ENCODE measurements at places on chromosomes 16 and 17.

GRCh38 chr17:80260791-80261158 is at the start of gene RNF213:
Gene RNF213, plus strand, starts transcription at chr17:80260852. Its CDS starts 2,830 bp downstream, at chr17:80263682.
- DNase-seq, result no peak

DNA sequence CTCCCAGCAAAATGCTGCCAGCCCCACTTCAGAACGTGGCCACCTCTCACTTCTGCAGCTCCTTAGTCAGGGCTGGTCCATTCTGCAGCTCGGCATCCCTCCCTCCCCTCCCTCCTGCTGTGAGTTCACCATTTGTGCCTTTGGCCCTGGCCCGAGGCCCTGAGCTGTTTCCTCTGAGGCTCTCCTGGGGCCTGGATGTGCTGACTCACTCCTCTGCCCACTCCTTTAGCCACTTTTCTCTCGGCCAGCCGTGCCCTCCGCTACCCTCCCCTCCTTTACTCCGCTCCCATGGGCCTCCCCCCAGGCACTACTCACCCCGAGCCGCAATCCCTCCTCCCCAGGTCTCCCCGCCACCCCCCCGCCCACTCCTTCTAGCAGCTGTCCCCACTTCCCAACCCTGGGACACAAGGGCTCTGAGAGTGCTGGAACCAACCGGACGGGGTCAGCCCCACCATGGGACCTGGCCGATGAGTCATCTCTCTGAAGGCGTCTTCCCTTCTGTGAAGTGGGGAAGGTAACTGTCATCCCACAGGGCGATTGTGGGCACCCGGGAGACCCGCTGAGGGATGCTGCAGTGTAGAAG is 11.5 kb downstream of the KCNG4 start:
- DNase-seq, result no peak

DNA sequence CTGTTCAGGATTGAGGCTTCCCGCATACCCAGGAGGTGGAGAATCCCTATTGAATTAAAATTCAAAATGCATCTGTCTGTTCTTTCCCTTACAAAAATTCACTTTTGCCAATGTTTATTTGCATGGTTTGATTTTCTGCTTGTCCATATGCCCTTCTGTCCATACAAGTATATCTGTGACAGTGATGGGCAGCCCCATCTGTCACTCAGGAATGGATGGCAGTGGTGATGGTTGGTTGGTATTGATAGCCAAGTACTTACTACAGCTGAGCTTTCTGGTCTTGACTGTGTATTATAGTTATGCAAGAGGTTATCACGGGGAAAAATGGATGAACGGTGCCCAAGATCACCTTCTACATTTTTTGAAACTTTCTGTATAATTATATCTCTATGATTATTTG is 171.0 kb downstream of the RBFOX1 start:
- no peak for DNase-seq

DNA sequence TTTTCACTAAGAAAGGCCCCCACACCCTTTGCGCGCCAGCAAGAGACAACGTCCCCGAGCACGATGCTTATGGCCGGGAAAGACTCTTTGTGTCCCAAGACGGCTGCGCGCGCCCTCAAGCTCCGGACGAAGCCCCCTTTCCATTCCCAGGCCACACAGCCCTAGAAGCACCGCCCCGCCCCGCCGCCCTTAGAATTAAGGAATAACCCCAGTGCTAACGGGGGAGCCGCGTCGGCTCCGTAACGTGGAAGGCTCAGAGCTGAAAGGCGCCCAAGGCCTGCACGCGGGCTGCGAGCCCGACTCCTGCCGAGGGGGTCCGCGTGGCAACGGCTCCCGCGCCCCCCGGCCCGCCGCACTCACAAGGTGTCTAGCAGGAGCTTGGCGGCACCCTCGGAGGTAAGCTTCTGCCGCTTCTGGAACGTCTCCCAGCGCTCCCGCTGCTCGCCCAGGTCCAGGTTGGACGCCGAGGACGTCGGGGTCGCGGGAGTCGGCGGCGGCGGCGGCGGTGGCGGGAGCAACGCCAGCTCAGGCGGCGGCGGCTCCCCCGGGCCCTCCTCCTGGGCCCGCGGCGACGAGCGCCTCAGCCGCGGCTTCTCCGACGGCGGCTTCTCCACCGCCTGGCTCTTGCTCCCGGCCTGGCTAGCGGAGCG is 477 bp downstream of the CENPV start:
- DNase-seq, result no peak

- peak; percentile 16 for DNase-seq
Observed at GRCh38 chr17:49494986-49495841, at the start of gene NGFR. Gene NGFR, plus strand, starts transcription at chr17:49495293. Its CDS starts 125 bp downstream, at chr17:49495418.

DNA sequence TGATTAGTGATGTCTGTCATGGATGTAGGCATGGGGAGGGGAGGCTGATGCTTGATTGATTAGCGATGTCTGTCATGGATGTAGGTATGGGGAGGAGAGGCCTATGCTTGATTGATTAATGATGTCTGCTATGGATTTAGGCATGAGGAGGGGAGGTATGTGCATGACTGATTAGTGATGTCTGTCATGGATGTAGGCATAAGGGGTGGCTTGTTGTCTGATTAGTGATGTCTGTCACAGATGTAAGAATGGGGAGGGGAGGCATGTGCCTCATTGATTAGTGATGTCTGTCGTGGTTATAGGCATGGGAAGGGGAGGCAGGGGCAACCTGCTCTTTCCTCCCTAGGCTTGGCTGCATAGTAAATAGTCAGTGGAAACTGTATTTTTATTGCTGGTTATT is 409.4 kb downstream of the HAPSTR1 start:
- DNase-seq, result no peak

DNA sequence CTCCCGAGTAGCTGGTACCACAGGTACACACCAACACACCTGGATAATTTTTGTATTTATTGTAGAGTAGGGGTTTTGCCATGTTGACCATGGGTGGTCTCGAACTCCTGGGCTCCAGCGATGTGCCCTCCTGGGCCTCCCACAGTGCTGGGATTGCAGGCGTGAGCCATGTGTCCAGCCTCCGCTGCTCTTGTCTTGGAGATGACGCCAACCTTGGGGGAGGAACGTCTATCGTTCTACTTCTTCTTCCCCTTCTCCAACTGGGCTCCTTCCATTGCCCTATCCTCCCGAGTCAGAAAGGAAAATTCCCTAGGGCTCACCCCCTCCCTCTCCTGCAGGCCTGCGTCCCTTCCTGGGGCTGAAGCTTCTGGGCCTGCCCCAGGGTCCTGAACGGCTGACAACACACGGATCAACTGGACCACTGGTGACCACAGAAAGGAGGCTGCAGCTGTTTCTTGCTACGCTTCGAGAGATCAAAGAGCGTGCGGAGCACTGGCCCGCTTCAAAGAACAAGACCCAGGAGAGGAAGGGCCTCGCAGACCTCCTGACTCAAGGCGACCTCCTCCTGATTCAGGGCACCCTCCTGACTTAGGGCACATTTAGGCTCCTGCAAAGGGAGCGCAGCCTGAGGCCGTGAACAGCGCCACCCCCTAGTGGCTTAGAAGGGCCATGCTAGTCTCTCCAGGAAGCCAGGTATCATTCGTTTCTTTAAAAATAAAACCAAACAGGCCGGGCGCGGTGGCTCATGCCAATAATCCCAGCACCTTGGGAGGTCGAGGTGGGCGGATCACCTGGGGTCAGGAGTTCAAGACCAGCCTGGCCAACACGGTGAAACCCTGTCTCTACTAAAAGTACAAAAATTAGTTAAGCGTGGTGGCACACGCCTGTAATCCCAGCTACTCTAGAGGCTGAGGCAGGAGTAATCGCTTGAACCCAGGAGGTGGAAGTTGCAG is 48.5 kb upstream of the HELZ start:
- peak; percentile 27 for DNase-seq

- no peak for DNase-seq
Observed at GRCh38 chr17:75459246-75459589, 2.8 kb downstream of the TMEM94 start.

- DNase-seq, result no peak
Observed at GRCh38 chr16:2855536-2855935, 2.4 kb downstream of the PRSS22 start.

DNA sequence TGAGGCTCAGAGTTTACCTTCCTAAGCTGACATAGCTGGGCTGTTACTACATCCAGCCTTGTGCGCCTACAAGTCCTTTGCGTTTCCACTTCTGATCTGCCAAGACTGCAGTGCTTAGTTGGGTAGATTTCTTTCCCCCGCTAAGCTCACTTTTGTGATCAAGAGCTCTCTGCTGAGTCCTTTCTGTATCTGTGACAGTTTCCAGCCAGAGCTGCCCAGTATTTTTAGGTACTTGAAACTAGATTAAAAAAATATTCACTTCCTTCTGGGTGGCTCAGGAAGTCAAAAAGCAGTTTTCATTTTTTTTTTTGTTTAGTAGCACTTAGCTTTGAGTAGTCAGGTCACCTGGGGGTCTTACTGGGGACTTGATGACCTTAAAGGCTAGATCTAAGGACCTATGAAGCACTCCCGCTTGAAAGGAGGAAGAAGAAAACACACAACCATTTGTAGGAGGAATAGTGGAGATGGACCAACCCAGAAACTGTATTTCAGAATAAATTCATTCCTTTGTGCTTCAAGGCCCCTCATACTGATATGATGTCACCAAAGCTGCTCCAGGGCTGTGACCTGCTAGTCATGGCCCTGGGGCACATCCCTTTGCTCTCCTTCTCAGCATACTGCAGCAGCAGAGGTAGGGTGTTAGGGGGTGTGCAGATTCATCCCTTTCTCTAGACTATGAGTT is 75.6 kb upstream of the HNF1B start:
- DNase-seq, result no peak

DNA sequence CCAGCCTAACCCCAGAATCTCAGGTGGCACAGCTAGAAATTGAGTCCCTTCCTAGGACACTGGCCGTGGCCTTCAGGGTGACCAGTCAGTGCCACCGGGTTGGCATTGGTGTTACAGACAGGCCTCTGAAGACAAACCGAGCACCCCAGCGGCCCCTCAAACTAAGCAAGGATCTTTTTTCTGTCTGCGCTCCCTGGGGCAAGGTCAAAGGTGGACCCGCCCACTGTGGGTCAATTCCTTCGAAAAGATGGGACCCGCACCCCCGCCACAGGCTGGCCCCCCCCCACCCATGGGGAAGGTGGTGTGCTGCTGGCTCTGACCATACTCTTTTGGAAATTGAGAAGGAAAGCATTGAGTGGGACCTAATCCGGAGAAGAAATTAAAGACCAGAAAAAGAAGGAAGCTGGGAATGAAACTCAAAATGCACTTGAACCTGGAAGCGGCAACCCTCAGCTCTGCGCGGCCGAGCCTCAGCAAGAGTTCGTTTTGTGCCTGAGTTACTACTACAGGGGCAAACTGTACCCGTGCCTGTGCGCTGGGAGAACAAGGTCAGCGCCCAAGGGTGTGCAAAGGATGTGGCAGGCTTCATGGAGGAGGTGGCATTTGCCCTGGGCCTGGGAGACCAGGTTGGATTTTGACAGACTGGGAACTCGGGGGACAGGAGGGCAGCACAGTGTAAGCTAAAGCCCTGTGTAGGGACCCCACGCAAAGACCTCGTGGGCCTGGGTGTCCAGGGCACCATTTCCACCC is 20.4 kb downstream of the TMC6 start:
- no peak for DNase-seq

All from stimulated activated CD8-positive, alpha-beta memory T cell treated with anti-CD3 and anti-CD28 coated beads, Interleukin-4, amount 100 ng/mL, for 4 hours (primary cell).